ENCODE measurements at places on chromosomes 3 and 15.

GRCh38 chr3:167814441-167814951 lies 79.0 kb downstream of the SERPINI1 start:
- peak; percentile 11 for DNase-seq

GRCh38 chr3:78645628-78646310 lies 1122.0 kb downstream of the ROBO1 start:
- DNase-seq: peak; percentile 81

- DNase-seq: no peak
Measured at GRCh38 chr3:109059264-109059663, 58.7 kb downstream of the MORC1 start.

DNA sequence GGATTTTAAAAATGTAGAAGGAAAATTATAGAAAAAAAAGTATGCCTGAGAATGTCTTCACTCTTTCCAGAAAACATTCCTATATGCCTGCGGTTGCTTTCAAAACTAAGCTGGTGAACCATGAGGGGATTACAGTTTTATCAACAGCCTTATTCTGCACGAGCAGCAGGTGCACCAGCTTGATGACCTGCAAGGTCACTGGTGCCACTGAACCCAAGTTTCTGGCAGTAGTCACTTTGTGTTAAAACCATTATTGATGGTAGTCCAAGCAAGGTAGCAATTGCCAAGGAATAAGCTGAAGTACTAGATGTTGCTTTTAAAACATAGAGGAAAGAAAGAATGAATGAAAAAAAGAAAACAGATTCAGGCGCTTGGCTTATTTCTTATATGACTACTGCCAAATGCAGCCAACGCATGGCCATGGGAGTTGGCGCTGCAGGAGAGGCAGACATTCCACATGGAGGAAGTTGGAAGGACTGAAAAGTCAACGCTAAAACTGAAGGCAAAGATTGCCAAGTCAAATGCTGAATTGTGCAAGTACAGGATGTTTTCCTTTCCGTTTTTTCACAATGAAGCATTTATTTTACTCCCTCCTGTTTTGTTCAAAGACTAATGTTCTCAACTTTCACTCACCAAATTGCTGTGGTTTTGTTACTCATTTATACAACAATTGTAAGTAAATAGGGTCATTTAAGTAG lies 601.4 kb downstream of the CADM2 start:
- DNase-seq: no peak

DNA sequence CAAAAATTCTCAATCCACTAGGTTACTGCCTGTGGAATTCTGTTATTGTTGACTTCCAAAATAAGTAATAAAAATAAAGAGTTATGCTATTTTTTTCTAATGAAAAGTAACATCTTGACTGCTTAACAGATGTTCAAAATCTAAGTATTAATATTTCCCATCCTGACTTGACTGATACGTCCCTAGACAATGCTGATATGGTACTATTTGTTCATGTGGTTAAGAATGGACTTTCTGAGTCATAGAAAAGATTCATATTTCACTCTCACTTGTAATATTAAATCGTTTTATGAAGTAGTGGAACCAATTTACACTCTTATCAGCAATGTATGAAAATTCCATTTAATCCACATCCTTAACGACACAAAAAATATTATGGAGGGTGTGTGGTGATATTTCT lies 104.8 kb upstream of the PLSCR5 start:
- DNase-seq: no peak

Measured in IMR-90 (cell line).